Hematopoietic multipotent progenitor cell treated with erythropoietin and hydrocortisone succinate and interleukin-3 and kit ligand, for 17 days (in vitro differentiated cells): ENCODE measurements at places on chromosomes 11 and 22.

DNA sequence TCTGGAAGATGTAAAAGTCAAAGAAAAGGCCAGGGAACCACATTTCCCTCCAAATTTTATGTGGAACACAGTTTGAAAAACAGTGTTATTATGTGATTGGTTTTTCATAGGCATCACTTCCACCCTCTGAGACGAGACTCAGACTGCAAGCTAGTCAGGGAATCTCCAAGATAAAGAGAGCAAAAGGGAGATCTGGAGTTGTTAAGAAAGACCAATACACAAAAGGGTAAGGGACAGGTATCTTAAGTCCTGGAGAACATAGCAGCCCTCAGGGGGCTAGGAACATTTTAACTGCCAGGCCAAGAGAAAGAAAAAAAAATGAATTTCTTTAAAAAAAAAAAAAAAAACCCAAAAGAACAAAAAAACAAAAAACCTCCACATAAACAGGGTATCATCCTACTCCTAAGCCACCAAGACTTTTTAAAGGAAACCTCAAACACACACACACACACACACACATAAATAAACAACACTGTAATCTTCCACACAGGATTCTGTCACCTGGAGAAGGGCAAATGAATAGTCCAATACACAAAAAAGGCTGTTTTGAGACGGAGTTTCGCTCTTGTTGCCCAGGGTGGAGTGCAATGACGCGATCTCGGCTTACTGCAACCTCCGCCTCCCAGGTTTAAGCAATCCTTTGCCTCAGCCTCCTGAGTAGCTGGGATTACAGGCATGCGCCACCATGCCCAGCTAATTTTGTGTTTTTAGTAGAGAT, 44.5 kb downstream of the CELF1 start:
- no peak for DNase-seq

DNA sequence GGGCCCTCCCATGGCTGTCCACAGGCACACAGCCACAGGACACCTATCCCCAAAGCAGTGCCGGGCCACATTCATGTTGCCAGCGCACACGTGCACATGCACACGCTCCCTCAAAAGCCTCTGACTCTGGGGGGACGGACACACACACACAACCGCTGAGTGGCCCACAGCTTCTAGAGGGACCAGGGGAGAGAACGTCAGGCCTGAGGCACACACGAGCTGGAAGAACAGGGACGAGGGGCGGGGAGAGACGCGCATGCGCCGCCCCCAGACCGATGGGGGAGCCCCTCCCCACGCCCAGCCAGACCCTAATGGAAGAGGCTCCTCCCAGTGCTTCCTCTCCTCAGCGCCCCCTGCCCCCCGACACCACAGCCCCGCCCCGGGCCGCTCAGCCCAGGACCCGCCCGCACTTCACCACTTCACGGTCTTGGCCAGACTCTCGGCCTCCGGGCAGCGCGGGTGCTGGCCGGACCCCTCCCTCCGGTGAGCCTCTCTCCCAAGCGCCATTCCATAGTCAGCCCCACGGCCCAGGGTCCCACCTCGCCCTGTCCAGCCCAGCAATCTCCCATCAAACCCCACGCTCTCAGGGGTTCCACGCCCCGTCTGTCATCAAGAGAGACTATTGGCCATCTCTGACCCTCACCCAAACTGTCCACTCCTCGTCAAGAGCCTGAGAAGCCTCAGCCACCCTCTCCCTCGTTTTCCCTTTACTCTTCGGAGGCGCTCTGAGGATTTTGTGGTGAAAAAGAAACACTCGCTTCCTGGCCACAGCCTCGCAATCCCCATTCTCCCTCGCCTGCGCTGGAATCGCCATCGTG, 11.7 kb downstream of the NRXN2 start:
- DNase-seq = no peak

- DNase-seq = no peak
Measured at GRCh38 chr11:35412285-35412684, 7.1 kb downstream of the SLC1A2 start.

GRCh38 chr11:114298710-114299109, 2.5 kb downstream of the NNMT start:
- no peak for DNase-seq

DNA sequence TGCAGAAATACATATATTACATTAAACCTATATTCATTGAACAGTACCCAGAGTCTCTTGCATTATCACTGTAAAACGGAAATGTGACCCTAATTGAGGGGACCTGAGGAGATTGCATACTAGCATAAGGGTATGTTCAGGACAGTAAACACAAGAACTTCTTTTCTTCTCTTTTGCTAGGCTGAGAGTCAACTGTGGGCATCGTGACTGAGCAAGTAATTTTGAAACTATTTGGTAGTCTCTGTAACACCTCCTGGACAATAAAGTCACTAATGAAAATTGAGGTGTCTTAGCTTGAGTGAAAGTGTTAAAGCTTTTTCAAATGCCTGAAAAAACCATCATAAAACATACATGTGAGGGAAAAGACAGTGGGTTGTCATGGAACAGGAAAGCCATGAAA, 90.9 kb downstream of the PDHX start:
- no peak for DNase-seq

- no peak for DNase-seq
Measured at GRCh38 chr11:10584071-10584501, 15.6 kb upstream of the LYVE1 start.

DNA sequence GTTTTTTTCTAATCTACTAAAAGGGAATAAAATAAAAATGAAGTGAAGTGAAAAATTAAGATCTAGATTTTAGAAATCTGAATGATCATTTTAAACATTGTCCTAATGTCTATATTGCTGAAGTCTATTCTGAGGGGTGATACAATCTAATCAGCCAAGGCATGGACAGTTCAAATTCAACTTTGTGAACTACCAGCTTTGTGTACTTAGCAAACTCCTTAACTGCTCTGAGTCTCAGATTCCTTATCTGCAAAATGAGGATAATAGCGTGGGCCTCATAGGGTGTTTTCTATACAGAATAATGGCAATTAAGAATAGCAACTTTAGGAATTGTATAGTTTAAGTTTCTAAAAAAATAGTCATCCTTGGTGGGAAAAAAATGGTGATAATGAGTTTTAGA, 31.4 kb downstream of the FAR1 start:
- DNase-seq = no peak

GRCh38 chr22:22609291-22609690, 35.1 kb upstream of the GGTLC2 start:
- no peak for DNase-seq

DNA sequence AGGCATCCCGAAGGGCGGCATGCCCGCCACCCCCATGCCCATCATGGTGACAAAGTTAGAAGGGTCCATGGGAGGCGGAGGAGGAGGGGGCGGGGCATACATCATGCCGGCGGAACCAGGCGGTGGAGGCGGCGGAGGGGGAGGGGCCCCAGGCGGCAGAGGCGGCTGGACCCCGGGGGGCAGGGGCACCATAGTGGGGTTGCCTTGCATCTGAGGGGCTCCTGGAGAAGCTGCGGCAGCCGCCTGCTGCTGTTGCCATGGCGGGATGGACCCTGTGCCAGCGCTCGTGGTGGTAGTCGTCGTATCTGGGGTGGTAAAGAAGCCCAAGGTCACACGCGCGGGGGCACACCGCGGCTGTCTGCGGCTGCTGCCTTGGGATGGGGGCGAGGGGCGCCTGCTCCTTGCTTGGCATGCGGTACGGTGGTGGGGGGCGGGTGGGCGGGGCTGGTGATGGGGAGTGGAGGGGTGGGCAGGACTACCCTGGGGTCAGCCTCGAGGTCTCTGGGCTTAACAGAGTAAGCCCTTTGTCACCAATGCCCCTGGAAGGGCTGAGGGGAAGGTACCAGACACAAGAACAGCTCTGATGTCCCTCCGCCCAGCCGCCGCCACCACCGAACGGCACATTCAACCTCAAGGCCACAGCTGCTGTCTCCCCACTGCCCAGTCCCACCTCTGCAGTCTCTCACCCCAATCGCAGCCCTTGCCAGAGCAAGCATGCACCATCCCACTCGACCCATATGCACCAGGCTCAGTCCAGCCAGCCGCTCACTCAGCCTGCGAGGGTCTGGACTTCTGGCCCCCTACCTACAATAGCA, 6.3 kb upstream of the PYGM start:
- DNase-seq = no peak

DNA sequence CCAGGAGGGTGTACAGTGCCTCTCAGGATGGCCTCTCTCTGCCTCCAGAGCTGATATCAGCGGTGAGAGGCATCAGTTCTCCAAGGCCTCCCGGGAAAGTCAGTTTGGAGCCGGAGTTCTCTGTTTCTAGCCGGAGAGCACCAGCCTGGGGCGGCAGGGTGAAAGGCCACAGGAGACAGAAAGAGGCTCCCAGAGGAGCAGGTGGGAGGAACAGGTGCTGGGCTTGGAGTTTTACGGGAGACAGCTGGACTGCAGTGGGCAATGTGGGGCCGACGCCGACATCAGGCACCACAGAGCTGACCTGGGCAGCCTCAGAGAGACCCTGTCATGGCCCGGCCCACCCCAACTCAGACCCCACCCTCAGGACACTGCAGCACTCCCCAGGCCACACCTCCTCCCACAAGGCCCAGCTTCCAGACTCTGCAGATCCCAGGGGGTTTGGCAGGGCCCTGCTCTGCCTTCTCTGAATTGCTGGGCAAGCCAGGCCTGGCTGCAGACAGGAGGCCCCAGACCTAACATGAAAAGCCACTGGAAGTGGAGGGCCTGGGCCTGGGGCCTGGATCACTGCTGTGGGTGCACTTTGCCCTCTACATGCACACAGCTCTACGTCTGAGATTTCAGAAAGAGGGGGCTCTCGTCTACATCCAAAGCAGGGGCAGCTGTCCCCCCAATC, 885.6 kb downstream of the BRD1 start:
- DNase-seq = no peak

- no peak for DNase-seq
Measured at GRCh38 chr11:77038029-77038824, 4.0 kb downstream of the B3GNT6 start.

DNA sequence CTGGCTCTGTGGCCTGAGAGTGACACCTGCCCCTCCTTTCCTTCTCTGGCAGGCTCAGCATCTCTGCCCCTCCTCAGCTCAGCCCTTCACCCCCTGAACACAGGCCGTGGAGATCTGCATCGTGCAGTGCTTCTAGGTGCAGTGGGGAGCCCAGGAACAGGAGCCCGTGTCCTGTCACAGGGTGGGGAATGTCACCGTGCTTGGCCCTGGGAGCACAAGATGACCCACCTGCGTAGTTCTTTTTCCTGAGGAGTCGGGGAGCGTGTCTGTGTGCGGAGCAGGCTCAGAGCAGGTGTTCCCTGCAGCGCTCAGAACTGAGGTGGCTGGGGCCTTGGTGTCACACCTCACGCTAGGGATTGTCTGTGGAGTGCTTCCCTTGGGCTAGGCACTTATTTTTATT, 10.6 kb downstream of the TBC1D22A start:
- DNase-seq = no peak

GRCh38 chr11:69296890-69297786, 3.2 kb downstream of the MYEOV start:
- no peak for DNase-seq

DNA sequence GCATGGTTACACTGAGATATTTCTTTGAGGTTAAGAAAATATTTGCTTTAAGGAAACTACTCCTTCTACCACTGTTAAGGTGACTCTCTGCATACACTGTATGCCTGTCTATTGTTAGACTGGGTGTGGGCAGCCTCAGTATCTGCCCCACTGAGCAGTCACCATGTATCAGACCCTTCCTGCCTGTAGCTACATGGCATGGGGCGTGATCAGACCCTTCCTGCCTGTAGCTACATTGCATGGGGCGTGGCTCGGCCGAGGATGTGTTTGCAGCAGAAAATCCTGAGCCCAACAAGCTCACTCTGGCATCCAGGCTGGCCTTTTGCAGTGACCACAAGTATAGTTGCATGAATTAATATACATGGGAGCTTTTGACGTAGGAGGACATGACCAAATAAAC, 669.4 kb downstream of the OPCML start:
- no peak for DNase-seq

DNA sequence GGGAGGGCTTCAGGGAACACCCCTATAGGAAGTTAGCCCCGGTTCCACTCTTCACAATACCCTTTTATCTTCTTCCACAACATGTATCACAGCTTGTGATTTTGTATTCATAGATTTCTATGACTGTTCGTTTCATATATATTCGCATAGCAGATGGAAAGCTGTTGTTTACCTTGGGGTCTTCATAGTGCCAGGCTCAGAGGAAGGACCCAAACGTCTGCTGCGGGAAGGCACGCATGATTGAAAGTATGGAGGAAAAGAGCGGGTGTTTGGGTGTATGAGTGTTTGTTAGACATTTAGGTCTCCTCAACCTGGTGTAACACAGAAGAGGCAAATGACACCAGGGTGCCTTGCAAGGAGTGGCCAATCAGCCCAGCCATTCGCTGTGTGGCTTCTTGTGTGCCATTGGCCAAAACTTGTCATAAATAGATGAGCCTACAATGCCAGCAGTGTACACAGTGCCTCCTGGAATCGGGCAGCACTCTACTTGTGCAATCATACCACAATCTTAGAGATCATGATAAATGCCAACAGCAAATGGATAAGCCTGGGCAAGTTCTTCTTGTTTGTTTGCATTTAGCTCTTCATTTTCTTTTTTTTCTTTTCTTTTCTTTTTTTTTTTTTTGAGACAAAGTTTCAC, 10.9 kb upstream of the ADA2 start:
- DNase-seq = no peak

GRCh38 chr11:79501707-79502106, 60.9 kb upstream of the TENM4 start:
- DNase-seq = no peak

DNA sequence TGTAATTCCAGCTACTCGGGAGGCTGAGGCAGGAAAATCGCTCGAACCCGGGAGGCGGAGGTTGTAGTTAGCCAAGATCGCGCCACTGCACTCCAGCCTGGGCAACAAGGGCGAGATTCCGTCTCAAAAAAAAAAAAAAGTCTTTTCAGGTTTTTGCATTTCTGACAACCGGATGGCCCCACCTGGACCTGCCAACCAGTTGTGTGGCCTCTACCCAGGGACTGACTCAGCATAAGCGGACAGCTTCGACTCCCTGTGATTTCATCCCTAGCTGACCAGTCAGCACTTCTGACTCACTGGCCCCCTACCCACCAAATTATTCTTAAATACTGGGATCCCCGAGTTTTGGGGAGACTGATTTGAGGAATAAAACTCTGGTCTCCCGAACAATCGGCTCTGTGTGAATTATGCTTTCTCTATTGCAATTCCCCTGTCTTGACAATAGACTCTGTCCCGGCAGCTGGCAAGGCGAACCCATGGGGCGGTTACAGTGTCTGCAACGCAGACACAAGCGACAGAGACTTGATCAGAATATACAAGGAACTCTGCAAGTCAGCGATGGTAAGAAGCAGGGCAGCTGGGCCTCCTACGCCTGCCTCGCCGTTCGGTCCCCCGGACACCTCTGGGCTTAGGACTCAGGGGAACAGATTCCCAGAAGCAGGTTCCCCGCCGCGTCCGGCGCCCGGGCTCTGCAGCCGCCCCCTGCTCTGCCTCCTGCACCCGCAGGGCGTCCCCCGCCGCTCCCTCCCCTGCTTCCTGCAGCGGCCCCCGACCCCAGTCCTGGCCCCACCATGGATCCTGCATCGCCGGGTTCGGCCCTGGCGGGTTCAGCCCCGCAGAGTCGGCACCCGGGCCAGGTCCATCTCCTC, 741 bp upstream of the TALDO1 start:
- no peak for DNase-seq

GRCh38 chr11:122656073-122656630, 630 bp downstream of the UBASH3B start:
- no peak for DNase-seq

GRCh38 chr11:102622258-102622657, 2.9 kb downstream of the MMP20 start:
- no peak for DNase-seq
